CD4-positive, alpha-beta T cell treated with Interleukin-21 for 1 hour (primary cell): ENCODE measurements at places on chromosomes 7 and 10.

DNA sequence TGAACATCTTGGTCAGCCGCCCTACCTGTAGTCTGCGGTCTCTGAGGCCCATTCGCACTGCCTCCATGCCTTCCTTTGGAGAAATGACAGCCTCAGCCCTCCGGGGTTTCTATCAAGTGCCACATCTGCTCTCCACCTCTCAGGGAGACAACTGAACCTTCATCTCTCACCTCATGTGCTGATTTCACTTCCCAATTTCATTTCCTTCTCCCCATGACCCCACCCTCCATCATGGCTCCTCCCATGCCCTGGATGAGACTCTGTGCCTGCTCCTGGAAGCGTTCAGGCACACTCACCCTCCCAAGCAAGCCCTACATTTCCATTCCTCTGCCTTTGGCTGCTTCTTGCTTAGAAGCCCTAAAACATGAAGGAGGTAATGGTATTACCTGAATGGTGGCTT, 7.8 kb upstream of the SCD start:
- DNase-seq: no peak

DNA sequence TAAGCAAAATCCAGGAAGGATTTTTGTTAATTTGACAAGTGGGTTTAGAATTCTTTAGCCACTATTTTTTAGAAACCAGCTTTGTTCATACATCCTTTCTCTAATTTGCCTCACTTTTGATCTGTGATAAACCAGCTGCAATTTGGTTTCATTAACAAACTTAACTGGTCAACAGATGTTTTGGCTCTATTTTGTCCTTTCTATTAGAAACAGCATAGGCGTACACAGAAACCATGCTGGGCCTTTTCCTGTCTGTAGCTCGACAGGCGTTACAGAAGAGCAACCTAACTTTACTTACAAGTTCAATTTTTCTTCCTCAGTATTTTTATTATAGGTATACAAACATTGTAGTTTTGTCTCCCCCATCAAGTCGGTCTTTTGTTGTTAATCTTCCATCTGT, 28.2 kb downstream of the KAT6B start:
- DNase-seq: no peak

- DNase-seq: no peak
These were observed 97.8 kb downstream of the OAT start for GRCh38 chr10:124320778-124321432.

GRCh38 chr10:32149252-32149955, 93.2 kb upstream of the KIF5B start:
- DNase-seq: no peak

GRCh38 chr10:44929356-44930255, 18.5 kb downstream of the TMEM72 start:
- DNase-seq: no peak

DNA sequence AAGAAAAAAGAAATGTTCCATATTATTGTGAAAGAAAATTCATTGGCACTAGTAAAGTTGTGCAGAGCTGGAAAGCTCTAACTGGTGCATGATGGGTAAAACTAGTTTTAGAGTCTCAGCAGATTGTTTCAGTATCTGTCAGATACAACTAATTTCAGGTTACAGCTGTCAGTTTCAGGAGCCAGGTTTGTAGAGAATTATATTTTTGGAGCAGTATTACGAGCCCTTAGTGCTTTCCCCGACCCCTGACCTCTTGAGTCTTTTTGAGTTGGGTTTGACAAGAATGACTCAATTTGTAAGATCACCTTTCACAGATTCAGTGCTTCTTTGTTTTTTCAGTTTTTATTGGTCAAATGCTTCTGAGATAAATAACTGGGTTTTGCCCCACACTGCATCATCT, 366.4 kb upstream of the PLXDC2 start:
- DNase-seq: no peak

GRCh38 chr7:85176197-85176596, 10.7 kb downstream of the SEMA3D start:
- DNase-seq: no peak

GRCh38 chr7:42573881-42574672, 337.1 kb upstream of the GLI3 start:
- DNase-seq: no peak

- no peak for DNase-seq
These were observed 5.0 kb upstream of the CNOT4 start for GRCh38 chr7:135514856-135515255.

GRCh38 chr7:136530831-136531230, 337.6 kb upstream of the CHRM2 start:
- DNase-seq: no peak

DNA sequence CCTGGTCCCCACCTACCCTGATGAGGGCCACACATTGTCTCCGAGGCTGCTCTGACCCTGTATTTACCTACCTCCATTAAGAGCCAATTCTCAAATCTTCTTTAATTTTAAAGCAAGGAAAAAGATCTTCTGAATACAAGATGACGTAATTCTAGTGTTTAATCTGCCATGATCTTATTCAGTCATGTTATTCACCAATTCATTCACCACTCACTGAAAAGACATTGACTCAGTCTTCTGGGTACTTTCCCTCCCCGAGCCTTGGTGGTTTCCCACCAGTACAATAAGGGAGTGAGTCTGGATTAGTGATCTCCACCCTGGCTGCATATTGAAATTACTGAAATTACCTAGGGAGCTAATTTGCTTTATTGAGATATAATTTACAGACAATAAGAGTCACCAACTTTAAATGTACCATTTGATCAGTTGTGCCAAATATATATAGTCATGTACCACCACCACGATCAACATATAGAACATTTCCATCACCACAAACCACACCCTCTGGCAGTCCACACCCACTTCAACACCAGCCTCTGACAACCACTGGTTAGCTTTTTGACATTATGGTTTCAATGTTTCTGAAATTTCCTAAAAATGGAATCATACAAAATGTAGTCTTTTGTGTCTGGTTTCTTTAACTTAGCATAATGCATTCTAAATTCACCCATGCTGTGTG, 117.5 kb upstream of the UNC5B start:
- no peak for DNase-seq

DNA sequence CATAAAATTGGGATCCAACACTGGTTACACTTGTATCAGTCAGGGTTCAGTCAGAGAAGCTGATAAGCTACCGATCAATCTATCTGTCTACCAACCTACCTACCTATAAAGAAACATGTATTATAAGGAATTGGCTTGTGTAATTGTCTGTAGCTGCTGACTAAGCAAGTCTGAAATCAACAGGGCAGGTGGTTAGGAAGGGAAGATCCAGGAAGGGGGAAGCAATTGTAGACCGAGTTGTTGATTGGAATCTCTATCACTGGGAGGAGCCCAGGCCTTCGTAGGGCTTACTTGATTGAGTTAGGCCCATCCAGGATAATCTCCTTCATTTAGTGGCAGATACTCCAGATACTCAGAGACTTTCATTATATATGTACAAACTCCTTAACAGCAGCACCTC, 271.5 kb upstream of the TEX47 start:
- DNase-seq: no peak

DNA sequence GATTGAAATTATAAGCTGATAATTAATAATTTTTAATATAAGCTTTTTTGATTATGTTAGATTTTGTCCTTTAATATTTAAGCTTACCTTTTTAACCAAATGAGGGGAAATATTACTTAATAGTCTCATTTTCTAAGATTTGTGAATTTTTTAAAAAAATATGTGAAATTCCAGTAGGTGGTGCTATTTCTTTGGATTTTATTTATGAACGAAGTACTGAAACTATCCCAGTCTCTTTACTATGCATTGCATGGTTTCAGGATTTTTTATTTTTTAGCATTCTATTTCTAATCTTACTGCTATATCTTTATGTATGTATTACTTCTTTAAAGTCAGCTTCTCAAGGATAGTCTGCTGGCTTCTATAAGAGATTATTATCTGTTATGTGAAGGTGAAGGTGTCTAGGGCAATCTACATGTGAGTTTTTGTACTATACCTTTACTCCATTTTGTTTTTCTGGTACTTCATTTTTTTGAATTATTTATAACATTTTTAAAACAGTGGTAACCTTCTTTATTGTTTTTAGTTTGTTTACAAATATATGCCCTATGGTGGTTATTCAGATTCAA, 78.3 kb downstream of the ATRNL1 start:
- no peak for DNase-seq

DNA sequence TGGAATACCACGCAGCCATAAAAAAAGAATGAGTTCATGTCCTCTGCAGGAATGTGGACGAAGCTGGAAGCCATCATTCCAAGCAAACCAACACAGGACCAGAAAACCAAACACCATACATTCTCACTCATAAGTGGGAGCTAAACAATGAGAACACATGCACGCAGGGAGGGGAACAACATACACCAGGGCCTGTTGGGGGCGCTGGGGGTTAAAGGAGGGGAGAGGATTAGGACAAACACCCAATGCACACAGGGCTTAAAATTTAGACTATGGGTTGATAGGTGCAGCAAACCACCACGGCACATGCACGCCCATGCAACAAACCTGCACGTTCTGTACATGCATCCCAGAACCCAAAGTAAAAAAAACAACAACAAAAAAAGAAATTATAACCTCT, 23.3 kb downstream of the RNF133 start:
- DNase-seq: no peak

DNA sequence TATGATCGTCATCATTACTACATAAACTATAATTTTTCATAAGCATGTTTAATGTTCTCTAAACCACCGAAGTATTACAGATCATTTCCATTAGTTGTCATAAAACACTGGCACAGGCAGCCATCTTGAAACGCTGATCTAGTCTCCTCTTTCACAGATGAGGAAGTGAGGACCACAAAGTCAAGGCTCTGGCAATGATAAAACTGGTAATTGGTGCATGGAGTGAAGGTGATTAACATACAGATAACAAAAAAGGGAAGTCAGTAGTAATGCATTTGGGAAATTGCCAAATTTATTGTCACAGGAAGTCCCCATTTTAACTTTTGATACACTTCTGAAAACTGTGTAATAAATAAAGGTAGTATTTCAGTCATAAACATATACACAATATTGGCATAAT, 49.3 kb downstream of the FBXL13 start:
- DNase-seq: peak; percentile 3
